ENCODE measurements at places on chromosomes 13 and 19.

GRCh38 chr13:95115525-95115924 lies 185.7 kb downstream of the ABCC4 start:
- no peak for DNase-seq

DNA sequence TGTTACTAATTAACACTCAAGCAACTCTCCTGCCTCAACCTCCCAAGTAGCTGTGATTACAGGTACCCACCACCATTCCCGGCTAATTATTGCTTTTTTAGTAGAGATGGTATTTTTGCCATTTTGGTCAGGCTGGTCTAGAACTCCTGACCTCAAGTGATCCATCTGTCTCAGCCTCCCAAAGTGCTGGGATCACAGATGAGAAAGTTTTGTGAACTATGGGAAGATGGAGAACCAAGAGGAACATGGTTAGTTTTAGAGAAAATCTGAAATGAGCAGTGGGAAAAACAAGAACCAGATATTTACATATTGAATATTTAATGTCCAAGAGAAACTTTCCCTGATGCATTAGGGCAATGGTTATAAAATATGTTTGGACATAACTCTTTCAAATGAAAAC lies 863.6 kb upstream of the MIR17HG start:
- no peak for DNase-seq

GRCh38 chr13:20136781-20137703 lies 23.8 kb downstream of the GJA3 start:
- no peak for DNase-seq

GRCh38 chr13:106467427-106468122 lies 67.9 kb downstream of the EFNB2 start:
- DNase-seq, result no peak

- DNase-seq, result peak; percentile 39
Measured at GRCh38 chr19:38736413-38737280, 7.6 kb downstream of the CAPN12 start.

- DNase-seq, result no peak
Measured at GRCh38 chr19:7460562-7460966, 28.3 kb downstream of the PEX11G start.

- DNase-seq, result peak; percentile 63
Measured at GRCh38 chr19:4851551-4852290, 15.7 kb downstream of the PLIN3 start.

DNA sequence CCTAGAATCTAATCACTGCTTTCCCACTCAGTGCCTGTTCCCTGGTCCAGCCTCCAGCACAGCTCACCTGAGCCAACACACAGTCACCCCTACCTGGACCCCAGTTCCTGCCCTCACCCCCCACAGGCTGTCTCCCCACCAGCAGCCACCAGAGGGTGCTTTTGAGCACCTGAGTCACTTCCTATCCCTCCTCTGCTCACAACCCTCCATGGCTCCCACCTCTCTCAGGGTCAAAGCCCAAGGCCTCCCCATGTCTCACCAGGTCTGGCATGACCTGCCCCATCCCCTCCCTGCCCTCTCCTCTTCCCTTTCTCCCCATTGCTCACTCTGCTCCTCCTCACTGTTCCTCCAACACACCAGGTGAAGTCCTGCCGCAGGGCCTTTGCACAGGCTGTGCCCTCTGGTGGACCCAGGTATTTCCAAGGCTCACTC lies 7.1 kb upstream of the DPP9 start:
- DNase-seq, result peak; percentile 55

DNA sequence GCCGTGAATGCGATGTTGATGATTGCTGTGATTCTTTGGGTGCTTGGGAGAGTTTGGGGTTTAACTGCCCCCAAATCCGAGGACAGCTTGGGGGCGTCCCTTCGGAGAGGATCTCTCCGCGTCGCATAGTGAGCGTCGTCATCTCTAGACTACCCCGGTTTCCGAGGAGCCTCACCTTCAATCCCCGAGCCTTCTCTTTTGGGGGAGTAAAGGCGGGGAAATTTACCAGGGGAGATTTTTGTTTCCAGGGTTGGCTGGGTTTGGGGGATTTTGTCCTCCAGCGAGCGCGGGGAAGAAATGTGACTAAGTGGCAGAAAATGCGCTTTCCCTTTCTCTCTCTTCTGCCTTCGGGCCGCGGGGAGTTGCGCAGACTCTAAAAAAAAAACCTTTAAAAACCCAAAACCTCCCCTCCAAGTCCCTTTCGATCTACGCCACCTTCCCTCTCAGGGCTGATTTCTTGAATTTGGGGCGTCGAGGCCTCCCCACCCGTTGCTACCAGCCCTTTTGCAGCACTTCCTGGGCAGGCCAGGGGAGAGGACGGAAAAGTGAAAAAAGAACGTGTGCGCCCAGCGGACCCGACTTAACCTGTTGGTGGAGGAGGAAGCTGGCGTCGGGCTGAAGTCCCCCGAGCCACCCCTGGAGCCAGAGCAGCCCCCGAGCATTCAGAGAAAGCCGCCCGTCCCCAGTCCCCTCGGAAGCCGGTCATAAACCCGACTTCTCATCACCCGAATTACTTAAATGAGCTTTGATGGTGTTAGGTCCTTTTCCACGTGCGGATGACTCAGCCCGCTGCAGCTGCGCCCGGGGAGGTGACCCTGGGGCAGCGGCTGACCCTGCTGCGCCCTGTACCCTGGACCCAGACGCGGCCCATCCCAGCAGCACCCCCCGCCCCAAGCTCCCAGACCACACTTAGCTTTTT lies 17.7 kb downstream of the NFIX start:
- DNase-seq, result no peak

GRCh38 chr13:47036294-47037008 lies 139.6 kb upstream of the HTR2A start:
- no peak for DNase-seq

- peak; percentile 40 for DNase-seq
Measured at GRCh38 chr19:1767464-1767933, 14.2 kb downstream of the ONECUT3 start.

DNA sequence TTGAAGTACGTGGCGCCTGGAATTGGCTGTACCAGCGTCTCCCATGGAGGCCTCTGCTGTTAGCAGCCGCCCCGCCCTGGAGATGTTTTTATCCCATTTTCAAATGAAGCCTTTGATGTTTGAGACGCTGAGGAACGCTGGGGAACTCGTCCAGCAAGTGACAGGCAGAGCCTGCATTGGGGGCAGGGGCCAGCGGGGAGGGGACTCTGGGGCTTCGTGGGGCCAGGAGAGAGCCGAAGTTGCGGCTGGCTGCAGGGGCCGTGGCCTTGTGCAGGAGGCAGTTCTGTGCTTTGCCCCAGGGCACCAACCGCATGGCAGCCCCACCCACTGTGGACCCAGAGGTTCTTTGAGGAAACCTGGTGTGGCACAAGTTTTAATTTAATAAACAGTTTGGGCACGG lies 13.5 kb downstream of the SPPL2B start:
- DNase-seq, result no peak

GRCh38 chr19:7619671-7620441 lies 9.5 kb downstream of the XAB2 start:
- DNase-seq, result no peak

- DNase-seq, result no peak
Measured at GRCh38 chr19:18993115-18993514, 40.2 kb downstream of the SUGP2 start.

- no peak for DNase-seq
Measured at GRCh38 chr19:4288091-4288777, 9.2 kb downstream of the SHD start.

- DNase-seq, result no peak
Measured at GRCh38 chr13:40191186-40191980, 475.1 kb downstream of the FOXO1 start.

DNA sequence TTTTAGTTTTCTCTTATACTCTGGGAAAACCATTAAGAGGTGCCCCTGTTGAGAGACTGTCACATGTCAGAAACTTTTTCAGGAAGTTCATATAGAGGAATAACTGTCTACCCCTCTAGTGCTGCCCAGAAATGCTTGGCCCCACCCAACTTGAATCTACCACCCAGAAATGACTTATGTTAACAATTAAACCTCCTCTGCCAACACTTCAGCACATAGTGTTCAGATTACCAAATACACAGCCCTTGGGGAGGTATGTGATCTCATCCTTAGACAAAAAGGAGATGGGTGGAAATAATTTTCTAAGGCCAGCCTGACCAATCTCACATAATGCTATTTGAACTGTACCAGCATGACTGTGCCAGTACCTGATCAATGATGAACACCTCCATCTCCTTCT lies 35.6 kb downstream of the CCDC169 start:
- DNase-seq, result no peak

DNA sequence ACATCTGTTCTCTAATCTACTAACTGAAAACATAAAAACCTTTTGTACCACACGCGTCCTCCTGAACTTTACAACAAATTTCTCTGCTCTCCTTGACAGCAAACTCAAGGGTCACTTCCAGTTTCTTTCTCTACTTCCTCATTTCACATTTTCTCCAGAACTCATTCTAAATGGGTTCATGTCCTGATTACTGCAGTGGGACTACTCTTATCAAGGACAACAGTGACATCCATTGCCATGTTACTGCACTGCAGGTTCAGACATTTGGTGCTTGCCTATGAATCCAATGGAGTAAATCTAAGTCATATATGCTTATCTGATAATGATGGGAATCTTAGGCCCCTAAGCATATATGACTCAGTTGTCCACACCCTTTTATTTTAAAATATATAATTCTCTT lies 35.3 kb downstream of the FPR3 start:
- DNase-seq, result no peak

DNA sequence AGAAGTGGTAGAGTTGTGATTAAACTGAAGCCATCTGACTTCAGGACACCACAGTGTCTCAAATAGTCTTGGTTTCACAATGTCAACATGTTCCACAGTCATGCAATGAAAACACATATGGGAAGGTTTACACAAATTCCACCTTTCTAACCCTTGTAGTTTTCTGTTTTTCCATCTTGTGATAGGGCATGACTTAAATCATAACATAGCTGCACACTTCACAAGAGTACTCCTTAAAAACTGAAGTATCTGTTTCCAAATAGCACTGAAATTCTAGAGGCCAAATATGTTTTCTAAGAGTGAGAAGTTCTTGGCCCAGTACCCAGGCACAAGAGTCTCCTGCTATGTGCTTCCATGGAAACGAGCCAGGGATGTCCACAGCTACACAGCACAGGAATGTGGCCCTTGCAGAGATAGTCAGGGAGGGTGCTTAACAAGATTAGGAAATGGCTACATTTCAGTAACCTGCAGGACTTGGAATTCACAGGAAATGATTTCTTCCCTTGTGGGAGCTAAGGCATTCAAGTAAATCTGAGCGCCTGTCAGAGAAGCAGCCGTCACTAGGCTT lies 269.1 kb downstream of the NDFIP2 start:
- no peak for DNase-seq

DNA sequence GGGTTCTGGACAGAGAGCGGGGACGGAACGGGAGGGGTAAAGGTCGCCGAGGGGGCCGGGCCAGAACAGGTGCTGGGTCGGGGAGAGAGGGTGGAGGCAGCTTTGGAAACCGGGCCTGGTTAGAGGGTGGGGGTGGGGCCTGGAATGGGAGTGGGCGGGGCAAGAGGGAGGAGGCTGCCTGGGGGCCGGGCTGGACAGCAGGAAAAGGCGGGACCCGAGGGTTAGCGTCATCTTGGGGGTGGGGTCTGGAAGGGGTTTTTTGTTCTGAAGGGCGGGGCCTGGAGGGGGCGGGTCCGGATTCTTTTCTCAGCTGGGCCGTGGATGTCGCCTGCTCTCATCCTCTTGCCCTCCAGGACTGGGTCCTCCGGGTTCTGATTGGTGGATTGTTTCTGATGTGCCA lies 4.3 kb upstream of the ZNF813 start:
- no peak for DNase-seq

DNA sequence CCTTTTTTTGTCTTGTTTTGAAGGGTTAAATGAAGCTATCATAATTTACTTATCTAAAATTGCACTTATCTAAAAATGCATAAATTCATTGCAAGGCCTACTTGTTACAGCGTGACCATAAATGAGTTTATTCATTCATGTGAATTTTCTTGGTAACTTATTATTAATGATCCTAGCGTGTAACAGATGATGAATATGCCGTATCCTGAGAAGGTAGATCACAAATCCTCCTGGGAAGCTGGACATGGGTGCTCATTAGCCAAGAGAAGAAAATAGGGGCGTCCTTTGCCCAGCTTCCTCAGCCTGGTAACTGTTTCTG lies 21.3 kb downstream of the TNFSF11 start:
- no peak for DNase-seq

- DNase-seq, result no peak
Measured at GRCh38 chr13:111949311-111949710, 117.6 kb upstream of the SOX1 start.

- DNase-seq, result no peak
Measured at GRCh38 chr13:32822771-32823170, 193.5 kb upstream of the KL start.

GRCh38 chr13:101185606-101186005 lies 230.7 kb downstream of the NALCN start:
- DNase-seq, result no peak

DNA sequence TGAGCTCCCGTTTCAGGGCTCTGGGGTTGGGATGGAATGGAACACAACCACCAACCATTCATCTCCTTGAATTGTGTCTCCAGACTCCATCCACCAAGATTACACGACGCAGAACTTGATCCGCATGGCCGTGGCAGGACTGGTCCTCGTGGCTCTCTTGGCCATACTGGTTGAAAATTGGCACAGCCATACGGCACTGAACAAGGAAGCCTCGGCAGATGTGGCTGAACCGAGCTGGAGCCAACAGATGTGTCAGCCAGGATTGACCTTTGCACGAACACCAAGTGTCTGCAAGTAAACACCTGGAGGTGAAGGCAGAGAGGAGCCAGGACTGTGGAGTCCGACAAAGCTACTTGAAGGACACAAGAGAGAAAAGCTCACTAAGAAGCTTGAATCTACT lies 15.5 kb downstream of the FCAR start:
- DNase-seq, result no peak

DNA sequence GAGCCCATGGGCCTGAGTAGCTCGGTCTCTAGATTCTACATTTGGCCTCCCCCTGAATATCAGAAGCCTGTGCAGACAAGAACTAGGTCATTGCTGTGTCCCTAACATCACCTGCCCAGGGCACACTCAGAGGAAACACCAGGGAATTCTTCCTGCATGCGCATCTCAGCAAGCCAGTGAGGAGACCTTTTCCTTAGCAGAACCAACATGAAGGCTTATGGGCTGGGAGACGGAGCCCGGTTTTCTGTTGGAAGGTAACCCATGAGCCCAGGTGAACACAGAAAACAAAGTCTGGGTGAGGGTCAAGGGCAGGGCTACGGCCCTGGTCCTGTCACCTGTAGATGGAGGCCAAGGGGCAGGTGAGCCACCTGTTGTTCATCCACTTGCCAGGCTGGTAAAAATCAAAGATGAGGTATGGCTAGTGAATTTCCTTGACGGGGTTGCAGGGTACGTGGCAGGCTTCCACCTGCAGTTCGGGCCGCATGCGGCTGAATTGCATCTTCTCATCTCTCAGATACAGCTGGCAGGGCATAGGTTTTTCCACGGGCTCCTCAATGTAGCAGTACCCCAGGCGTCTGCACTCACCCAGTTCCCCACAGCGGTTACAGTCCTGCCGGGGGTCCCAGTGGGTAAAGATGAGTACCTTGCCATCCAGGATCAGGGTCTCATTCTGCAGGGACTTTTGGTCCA lies 3.6 kb upstream of the FAM187B start:
- no peak for DNase-seq

All from stimulated activated CD4-positive, alpha-beta T cell treated with anti-CD3 and anti-CD28 coated beads, Interleukin-15, amount 100 ng/mL, for 1 hour (primary cell).